ENCODE measurements at places on chromosomes 6 and 20.

DNA sequence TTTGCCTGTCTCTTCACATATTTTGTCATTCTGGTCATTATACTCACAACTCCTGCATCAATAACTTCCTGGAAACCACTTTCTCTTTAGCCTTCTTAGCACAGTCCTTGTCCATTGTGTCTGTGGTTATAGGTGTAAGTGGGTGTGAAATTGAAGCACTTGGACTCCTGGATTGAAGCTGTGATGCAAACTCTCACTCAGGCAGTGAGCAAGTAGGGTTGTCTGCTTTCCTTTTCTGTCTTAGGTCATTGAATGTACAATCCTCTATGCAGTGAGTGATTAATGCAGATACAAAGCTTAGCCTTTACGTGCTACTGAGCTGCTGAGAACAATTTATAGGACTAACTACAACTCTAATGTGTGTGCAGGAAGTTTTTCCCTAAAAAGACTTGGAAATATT is 54.8 kb downstream of the ADGRB3 start:
- no peak for DNase-seq

DNA sequence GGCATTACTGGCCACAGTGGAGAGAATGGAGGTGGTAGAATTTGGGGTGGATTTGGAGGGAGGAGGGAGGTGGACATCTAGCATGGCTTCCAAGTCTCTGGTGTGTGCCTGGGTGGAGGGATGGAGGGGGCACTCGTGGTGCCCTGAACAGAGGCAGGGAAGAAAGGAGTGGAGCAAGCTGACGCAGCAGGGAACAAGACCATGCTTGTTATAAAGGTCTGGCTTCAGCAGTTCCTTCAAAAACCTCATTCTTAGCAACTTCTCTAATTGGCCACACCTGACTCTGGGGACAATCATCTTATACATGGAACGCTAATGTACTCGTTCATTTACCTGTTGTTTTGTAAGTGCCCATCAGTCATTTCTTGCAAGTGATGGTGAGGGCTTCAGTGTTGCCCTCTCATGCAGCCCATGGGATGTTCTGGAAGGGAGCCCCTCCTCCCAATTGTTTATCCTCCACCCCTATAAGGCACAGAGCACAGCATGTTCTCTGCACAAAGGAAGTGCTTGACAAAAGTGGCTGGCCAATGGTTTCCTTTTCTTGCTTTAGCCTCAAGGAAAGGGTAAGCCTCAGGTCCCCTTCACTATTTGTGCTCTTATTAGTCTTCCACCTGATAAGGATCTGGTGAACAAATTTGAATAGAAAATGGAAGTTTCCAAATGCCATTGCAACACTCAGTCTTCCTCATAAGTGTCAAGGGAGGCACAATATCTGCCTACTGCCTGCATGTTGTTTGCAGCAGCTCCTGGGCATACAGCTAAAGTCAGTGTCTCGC is 39.3 kb downstream of the GFOD1 start:
- DNase-seq = no peak

DNA sequence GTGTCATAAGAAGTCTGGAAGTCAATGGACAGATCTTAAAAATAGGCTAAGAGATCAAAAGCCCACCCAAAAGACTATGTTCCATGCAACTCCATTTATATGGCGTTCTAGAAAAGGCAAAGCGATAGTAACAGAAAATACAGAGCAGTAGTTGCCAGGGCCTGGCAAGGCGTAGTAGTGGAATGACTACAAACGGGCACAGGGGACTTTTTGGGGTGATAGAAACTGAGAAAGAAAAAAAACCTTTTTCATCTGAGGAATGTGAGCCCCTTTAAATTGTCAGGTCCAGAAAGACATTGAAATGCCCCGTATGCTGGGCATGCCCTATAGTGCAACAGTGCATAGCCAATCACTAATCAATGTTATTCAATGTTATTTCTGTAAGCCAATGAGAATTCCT is 47.2 kb upstream of the FAM50B start:
- DNase-seq = no peak

DNA sequence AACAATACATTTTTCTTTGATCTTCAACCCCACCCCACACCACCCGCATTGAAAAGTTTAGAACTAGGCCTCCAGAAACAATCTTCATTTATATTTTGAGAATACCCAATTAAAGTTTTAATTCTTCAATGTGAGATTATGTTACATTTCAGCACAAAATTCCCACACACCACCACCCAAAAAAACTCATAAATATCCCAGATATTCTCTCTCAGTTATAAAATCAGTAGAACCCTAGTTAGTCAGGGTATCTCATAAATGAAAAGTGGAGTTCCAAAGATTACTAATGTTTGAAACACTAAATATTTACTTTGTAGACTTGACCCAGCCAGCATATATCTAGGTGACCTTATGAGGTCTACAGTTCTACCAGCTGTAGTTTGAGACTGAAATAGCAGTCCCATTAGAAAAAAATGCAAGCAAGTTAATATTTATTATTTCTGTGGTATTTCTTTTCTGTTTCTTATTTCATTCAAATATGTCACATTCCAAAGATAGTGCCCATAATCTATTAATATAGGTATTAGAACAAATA is 371.0 kb downstream of the TENT5A start:
- no peak for DNase-seq

DNA sequence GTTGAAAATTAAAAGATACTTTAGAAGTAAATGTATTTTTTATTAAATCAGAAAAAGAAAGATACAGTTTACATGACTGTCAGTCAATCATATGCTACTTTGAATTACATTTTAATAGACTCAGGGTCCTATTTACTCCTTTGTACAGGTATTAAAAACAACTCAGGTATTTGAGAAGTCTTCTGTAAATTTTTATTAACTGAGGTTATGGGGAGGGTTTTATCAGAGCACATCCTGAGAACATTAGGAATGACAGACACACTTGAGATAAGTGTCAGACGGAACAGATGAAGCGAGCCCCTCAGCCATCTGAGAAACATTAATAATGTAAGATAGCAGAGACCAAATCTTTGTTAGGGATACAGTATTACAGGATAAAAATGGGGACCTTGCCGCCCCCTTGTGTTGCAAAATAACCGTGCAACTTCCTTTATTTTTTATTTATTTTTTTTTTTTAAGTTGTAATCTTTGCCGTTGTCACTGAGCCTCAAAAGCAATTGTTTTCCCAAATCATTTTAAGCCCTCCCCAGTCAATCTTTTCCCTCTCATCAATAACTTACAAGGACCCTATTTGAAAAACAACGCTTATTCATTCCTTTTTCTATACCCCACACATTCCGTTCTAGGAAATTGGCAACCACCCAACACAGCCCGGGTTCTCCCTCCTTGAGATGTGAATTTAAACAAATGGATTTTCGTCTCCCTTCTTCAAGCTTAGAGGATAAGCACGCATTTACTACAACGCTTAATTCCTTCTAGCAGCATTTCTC is 126.7 kb downstream of the BCAS1 start:
- no peak for DNase-seq

DNA sequence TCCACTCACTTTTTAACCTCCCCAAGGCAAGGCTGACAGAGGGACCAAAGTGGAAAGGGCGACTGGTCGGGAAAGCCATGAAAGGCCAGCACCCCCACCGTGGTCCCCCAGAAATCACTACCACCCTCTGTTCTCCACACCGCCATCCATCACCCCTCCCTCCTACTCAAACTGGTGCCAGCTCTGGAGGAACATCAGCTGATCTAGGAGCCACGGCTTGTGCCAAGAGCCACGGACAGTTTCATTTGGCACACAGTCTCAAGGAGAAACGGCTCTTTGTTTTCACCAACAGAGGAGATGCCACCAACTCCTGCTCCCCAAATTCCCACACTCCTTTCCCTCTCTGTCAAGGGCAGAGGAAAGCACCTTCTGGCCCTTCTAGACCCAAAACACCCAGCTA is 26.0 kb downstream of the TBC1D7 start:
- peak; percentile 79 for DNase-seq

- peak; percentile 17 for DNase-seq
Measured at GRCh38 chr6:132763269-132763668, 5.6 kb upstream of the VNN2 start.

GRCh38 chr6:70059039-70059719 is 192.8 kb downstream of the COL19A1 start:
- no peak for DNase-seq
